Skin of body (tissue), 3 donors: ENCODE measurements at places on chromosomes 6 and 20.

DNA sequence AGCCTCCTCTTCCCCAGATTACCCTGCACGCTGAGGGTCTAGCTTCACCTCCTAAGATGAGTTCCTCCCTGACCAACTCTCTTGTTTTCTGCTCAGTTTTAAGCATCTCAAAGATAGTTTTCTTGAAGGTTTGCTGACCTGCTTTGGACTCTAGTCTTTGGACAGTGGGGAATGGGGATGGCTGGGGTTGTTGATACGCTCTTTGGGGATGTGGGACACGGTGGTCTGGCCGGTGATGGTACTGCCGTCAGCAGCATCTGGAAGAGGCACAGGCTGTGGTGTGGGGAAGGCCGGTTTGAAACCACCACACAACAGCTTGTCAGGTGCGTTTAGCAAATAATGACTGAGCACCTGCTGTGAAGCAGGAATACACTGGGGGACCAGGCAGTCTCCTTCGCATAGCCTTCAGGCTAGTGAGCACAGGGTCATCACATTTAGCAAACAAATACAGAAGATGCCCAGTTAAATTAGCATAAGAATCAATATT is 94.1 kb downstream of the TMEM242 start:
- DNase-seq: no peak

DNA sequence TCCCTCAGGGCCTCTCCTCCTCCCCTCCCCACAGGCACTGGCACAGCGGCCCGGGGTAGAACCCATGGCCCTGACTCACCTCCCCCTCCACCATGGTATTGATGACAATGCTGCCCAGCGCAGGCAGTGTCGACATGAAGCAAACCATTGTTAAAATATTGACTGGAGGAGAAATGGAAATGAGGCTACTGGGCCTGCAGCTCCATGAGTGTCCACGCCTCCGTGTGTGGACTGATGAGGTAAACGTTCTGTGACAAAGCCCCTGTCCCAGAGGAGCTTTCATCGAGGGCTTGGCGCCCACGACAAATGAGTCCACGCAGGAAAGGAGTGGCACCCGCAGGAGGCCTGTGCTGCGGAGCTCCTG is 402.7 kb downstream of the TAF4 start:
- DNase-seq: no peak

GRCh38 chr6:15842727-15843117 is 179.9 kb upstream of the DTNBP1 start:
- DNase-seq: no peak

DNA sequence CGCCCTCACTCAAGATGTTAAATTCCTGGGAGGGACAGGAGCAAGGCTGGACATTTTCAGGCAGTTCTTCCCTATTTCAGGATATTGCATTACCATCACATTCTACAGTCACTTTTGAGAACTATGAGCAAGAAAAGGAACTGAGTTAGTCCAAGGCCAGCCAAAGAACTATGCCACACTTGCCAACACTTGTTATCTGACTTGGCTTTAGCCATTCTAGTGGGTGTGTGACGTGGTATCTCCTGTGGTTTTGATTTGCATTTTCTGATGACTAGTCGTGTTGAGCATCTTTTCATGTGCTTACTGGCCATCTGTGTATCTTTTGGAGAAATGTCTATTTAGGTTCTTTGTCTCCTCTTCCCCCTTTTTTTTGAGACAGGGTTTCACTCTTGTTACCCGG is 12.0 kb downstream of the XRN2 start:
- DNase-seq: no peak

GRCh38 chr6:149877659-149878058 is 13.5 kb upstream of the LRP11 start:
- no peak for DNase-seq
